ENCODE measurements at places on chromosomes 7 and 10. TPM values are rescaled to one million over a fixed set of nuclear protein-coding genes. Genes with fewer than 3 reads are reported as not detected.

The DLG5 gene
- polyA plus RNA-seq, result 13.4 TPM

The CCDC146 gene
- polyA plus RNA-seq, result 1.6 TPM

The FGL2 gene
- polyA plus RNA-seq, result 0.01 TPM

The C7orf57 gene
- 0.07 TPM for polyA plus RNA-seq

The C10orf105 gene
- 1.1 TPM for polyA plus RNA-seq

The RPEL1 gene
- polyA plus RNA-seq, result not detected

The MSRB2 gene
- polyA plus RNA-seq, result 48.6 TPM

The AKR1D1 gene
- polyA plus RNA-seq, result not detected

The POP7 gene
- 35.2 TPM for polyA plus RNA-seq

The PARD3 gene
- polyA plus RNA-seq, result 17.7 TPM

The IFIT1B gene
- not detected for polyA plus RNA-seq

The CYTH3 gene
- 45.5 TPM for polyA plus RNA-seq

The CEP55 gene
- polyA plus RNA-seq, result 28.2 TPM
